ENCODE measurements at places on chromosomes 1 and 21.

DNA sequence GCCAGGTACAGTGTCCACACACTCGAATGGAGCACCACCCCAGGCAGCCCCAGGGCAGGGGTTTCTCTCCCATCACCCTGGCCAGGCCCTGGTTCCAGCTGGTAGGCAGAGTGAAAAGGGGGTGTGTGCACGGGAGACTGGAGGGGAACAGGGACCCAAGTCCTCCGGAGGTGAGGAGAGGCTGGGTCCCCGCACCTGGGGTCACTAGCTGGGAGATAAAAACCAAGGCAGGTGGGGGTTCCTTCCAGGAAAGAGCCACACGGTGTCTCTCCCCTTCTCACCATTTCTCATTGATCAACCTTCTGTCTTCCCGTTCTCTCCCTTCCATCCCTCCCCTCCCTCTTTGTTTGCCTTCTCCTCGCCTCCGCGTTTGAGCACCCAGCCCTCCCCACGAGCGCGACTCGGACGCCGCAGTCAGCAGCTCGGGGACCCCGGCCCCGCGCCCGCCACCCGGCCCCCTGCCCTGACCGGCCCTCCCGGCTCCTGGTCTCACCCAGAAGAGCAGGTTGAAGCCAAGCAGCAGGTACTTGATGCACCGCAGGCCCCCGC lies 358 bp downstream of the TSPAN2 start:
- no peak for DNase-seq

DNA sequence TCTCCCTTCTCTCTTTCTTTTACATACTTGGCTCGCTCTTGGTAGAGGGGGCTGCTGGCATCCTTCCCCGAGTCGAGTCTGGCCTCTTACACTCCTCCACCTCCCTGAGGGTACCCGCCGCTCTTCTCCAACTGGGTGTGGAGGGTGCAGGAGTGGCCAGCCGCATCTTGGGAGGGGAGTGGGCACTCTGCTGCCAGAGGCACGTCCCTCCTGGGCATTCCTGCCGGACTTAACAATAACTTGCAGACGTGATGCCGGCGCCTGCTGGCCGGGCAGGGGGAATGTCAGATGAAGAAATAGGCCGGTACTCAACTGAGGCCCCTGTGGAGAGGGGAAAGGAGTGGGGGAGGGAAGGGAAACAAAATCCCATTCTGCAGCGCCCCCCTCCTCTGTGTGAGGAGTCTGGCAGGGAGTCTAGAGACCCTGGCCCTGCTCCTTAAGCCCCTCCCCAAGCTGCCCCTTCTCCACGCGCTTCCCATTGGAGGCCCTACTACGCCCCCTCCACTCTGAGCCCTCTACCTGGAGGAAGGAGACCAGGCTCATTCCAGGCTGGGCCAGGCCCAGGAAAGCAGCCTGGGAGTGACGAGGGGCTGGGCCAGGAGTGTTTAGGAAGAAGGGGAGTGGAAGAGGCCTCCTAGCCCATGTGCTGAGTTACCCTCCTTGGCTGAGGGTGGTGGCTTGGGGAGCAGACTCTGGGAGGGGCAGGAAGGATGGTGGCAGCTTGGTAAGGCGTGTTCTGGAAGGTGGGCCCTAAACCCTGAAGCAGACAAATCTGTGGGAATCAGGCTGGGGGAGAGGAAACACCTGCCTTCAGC lies 1.8 kb downstream of the ATP2B4 start:
- DNase-seq, result no peak

DNA sequence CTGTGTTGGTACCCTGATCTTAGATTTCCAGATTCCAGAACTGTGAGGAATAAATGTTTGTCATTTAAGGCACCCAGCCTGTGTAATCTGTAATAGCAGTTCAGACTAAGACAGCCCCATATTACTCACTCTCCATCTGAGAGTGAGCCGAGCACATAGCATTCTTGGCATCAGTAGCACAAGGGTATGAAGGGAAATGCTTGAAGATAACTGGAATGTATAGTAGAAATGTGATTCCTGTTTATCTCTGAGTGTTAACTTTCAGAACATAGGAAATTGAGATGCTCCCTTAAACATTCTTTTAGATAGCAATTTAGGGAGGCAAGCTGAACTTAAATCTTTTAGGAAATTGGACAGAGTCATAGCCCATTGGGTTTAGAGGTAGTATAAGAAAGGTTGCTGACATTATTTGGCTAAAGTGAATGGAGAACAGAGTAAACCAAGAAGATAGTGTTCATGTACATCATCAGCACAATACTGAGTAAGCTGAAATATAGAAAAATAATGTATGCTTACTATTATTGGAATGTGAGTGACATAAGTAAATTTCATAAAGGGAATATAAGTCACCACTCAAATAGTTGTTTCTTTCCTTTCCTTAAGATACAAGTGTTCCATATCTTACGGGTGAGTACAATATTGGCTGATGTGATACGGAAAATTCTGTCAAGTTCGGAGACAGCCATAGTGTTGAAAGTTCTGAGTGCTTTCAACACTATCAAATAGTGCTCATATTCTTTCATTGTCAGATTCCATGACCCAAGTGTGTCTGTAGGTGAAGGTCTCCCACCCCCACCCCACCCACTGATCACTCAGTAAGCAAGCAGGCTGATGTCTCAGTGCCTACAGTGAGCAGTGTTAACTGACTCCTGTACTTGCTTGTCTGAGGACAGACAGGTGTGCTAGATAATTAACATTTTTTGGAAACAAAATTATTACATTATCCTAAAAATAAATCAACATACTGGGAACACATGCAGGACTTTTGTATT lies 73.7 kb downstream of the LRRC8D start:
- DNase-seq, result no peak

DNA sequence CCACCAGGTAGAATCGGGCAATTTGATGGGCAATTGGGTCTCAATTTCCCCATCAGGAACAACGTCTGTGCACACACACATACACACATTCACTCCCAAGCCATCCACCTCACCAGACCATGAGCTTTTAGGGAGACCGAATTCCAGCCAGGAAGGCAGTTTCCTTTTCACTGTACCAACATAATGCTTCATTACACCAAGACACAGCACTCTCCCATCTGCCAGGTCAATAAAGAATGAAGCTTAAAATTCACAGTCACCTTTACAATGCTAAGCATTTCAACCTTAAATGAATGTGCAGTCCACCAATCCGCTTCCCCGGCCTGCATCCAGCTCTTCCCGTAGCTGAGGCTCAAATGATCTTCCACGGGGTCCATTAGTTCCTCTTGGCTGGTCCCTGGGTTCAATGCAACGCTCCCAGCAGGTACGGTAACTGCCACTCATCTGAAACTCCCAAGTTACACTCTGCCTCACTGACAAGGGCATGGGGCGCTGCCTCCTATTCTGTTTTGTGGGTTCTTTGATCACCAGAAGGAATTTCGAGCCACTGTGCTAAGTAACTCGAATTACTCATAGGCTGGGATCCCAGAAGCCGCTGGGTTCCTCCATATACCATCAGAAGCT lies 105.0 kb downstream of the SIM2 start:
- DNase-seq, result no peak

- no peak for DNase-seq
Observed at GRCh38 chr1:25611843-25612242, 4.7 kb upstream of the MAN1C1 start.

DNA sequence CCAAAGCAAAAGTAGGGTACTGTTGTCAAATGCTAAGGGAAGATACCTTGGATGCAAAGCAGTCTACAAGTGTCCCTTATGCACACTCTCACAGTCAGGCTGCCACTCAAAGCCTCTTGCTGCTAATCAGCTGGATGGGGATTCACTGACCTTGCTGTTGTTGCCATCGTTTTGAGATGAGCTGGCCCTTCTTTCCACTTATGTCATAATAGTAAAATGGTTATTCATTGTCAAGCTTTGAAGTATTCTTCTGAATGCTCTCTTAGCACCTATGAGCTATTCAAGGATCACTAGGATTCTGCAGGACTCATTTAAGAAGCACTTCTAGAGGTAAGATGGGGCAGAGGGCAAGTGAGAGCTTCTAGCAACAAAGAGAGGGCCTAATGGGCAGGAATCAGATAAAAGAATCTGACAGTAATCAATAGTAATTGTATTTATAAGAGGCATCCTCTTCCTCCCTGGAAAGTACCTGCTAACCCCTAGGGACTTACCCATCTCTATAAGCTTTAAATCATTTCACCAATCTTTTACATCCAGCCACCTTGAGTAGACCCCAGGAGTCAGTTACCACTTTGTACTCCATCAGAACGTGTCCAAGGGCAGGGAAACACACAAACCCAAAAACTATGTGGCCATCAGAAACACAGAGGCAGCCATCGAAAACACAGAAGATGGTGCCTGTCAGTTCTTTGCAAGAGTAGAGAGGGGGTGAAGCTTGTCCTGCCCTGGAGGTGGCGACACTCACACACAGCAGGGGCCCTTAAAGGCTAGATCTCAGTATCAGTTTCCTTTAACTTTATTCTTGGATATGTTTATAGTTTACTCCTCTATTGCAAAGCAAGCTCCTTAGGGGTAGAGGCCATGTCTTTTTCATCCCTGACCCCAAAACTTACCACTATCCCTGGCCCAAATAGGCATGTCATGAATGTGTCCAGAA lies 103.7 kb upstream of the NFIA start:
- peak; percentile 56 for DNase-seq

DNA sequence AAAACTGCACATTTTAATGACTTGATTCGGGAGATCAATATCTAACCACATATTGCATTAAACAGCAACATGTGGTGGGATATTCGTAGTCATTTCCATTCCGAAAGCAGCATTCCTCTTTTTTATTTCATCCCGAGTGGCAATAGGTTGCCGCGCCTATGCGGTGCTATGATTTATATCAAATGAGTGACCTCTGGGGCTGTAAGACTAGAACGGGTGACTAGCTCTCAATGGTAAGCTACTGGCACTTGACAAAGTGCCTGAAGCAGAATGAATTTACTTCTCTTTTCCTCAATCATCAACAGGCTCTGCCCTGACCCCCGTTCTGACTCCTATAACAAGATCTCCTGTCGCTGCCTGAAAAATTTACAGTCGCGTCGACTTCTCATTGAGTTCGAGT lies 162.3 kb downstream of the ZNF281 start:
- DNase-seq, result no peak

DNA sequence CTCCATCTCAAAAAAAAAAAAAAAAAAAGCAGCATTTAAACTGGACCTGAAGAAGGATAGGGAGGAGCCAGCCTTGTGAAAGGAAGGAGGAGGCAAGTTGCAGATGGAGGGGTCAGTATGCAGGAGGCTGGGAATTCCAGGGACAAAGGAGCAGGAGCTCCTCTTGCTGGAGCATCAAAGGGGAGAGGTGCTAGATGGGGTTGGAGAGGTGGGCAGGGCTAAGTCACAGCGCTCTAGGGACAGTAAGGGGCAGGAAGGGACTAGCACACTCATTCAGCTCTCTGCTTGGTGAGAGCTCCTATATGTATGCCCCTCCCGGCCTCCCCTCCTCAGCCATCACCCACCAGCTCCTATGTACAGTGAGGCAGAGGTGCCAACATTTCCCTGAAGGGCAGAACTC lies 26.8 kb downstream of the MAP7D1 start:
- DNase-seq, result no peak

DNA sequence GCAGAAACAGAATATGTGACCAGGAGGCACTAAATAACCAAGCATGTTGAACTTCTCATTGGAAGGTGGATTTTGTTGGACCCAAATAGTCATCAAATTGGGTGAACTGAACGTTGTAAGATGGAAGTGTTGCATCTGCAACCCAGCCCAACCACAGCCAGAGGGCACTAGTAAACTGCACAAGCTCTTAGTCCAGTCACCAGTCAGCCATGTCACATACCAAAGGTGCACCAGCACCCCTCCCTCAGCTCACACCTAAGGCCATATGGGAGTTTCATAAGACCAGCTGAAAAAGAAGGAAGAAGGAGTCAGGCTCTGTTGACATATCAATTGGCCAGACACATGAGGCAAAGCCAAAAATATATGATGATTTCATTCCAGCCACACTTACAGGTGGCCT lies 481.7 kb upstream of the NR5A2 start:
- no peak for DNase-seq

- DNase-seq, result no peak
Observed at GRCh38 chr1:106749906-106750305, 306.6 kb upstream of the PRMT6 start.

DNA sequence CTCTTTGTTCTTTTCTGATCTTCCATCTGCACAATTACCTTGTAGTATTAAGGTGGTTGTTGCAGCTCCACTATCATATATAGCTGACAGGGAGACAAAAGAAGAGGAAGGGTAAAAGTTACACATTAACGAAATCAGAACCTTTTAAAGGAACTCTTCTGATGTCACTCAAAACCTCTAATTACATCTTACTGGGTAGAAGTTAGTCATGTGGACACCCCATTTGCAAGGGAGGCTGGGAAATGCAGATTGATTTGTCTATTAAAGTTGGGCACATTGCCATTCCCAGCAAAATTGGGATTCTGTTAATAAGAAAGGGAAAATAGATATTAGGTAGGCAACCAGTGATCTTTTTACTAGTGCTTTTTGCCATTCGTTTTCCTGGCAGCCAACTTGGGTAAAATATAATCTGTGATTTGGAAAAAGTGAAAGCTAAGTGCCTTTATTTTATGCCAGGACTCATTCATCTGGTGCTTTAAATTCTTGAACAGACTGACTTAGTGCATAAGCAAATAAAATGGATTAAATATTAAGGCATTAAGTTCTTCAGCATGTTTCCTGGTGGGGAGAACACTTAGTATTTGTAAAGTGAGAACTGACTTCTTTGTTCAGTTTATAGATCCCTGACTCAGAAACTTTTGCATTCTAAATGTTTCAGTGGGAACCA lies 71.3 kb downstream of the DNM3 start:
- no peak for DNase-seq

GRCh38 chr1:219385787-219386427 lies 212.2 kb downstream of the LYPLAL1 start:
- DNase-seq, result no peak

- DNase-seq, result no peak
Observed at GRCh38 chr1:33606272-33606671, 133.8 kb downstream of the ZSCAN20 start.

- no peak for DNase-seq
Observed at GRCh38 chr1:223500560-223501425, 107.6 kb downstream of the CCDC185 start.

- DNase-seq, result no peak
Observed at GRCh38 chr1:58982259-58982998, 198.6 kb upstream of the JUN start.

DNA sequence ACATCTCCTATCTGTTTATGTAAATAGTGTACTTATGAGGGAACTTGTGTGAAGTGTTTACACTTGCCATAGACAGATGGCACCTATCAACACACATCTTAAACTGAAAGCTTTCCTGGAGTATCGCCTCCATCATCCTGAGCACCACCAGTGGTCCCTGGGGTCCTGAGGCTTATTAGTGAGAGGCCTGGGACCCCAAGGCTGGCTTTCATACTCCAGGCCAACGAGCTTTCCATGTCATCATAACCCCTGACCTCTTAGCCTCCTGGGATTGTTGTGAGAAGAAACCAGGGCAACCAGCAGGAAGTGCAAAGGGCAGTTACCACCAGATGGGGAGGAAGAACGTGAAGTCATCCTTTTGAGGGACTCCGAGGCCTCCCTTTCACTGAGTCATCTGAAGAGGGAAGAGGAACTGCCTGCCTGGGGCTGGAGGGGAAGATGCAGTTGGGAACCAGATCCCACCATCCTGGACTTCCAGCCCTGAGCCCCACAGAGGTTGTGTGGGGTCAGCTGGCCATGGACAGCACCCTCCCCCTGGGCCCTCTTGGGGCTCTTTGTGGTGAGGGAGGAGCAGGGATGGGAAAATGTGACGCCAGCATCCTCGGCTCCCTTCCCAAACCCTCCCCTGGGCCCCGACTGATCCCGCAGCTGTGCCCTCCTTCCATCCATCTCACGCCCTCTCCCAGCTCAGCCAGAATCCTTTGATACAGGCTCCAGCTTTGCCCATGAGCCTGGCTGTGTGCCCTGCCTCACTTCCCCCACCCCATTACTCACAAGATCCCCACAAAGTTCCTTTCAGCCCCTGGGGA lies 5.8 kb downstream of the INKA2 start:
- DNase-seq, result no peak

GRCh38 chr1:204079608-204079999 lies 6.7 kb downstream of the SOX13 start:
- DNase-seq, result no peak
